ENCODE measurements at places on chromosomes 16 and 17.

DNA sequence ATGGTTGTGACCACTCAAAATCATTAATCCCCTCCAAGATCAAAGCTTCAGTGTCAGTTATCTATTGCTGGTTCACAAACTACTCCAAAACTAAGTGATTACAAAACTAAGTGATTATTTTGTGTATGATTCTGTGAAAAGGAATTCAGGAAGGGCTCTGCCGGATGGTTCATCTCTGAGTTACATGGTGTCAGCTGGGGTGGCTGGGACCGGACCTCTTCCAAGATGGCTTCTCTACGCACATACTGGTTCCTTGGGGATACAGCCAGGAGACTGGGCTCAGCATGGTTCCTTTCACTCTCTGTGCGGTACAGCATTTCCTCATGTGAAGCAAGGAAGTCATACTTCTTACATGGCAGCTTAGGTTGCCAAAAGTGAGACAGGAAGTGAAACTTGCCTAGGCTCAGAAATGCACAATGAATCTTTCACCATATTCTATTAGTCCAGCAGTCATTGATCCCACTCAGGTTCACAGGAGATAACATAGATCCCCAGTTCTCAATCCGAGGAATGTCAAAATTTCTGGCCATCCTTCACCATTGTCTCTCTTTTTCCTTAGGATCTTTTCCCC, 97.9 kb upstream of the IRX6 start:
- H3K4me1 ChIP-seq: no peaks in the 10 kb centered on the region
- no peaks in the 10 kb centered on the region for H3K36me3 ChIP-seq
- H3K4me3 ChIP-seq: no peak overlapping the region
- no peak for DNase-seq
- H3K27ac ChIP-seq: no peak overlapping the region
- H3K27me3 ChIP-seq: no peaks in the 10 kb centered on the region

DNA sequence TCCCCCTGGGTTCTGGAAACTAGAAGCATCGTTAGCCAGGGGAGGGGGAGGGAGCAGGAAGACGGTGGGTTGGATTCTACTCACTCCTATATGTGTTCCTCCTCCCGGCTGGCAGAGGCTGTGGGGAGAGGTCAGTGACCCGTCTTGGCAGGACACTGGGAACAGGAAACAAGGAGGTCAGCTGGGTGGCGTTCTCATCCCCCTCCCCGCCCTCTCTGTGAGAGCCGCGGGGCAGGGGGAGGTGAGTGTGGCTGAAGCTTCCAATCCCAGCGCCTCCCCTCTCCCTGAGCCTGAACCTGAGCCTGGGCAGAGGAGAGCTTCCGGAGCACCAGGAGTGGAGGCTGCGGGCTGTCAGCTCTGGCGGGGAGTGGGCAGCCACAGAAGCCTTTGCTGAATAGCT, 12.5 kb downstream of the GPRC5C start:
- peak; percentile 48 for DNase-seq
- no peaks in the 10 kb centered on the region for H3K36me3 ChIP-seq
- peak overlapping the region; percentile 98 for H3K27ac ChIP-seq
- peaks cover 47% of the 10 kb centered on the region for H3K4me1 ChIP-seq

- H3K27me3 ChIP-seq: no peaks in the 10 kb centered on the region
- peaks cover 42% of the 10 kb centered on the region for H3K4me1 ChIP-seq
- H3K36me3 ChIP-seq: no peaks in the 10 kb centered on the region
- DNase-seq: no peak
- peak overlapping the region; percentile 68 for H3K27ac ChIP-seq
- no peak overlapping the region for H3K4me3 ChIP-seq
Observed at GRCh38 chr16:57303021-57303909, 18.8 kb upstream of the PLLP start.

GRCh38 chr17:1482680-1483079, 9.8 kb downstream of the MYO1C start:
- H3K27ac ChIP-seq: no peak overlapping the region
- no peaks in the 10 kb centered on the region for H3K36me3 ChIP-seq
- DNase-seq: no peak
- H3K27me3 ChIP-seq: no peaks in the 10 kb centered on the region
